ENCODE measurements at places on chromosomes 13 and 19. TPM values are rescaled to one million over a fixed set of nuclear protein-coding genes. Genes with fewer than 3 reads are reported as not detected.
A peak's percentile ranks its signal among the peaks of the same experiment; 100 is the strongest.

Gene TSKS
- polyA plus RNA-seq: 0.15 TPM

Gene CGB1
- not detected for polyA plus RNA-seq

Gene FGF22
- polyA plus RNA-seq: 0.24 TPM

Gene TMIGD2
- 3.5 TPM for polyA plus RNA-seq

Gene FCHO1
- 2.5 TPM for polyA plus RNA-seq

DNA sequence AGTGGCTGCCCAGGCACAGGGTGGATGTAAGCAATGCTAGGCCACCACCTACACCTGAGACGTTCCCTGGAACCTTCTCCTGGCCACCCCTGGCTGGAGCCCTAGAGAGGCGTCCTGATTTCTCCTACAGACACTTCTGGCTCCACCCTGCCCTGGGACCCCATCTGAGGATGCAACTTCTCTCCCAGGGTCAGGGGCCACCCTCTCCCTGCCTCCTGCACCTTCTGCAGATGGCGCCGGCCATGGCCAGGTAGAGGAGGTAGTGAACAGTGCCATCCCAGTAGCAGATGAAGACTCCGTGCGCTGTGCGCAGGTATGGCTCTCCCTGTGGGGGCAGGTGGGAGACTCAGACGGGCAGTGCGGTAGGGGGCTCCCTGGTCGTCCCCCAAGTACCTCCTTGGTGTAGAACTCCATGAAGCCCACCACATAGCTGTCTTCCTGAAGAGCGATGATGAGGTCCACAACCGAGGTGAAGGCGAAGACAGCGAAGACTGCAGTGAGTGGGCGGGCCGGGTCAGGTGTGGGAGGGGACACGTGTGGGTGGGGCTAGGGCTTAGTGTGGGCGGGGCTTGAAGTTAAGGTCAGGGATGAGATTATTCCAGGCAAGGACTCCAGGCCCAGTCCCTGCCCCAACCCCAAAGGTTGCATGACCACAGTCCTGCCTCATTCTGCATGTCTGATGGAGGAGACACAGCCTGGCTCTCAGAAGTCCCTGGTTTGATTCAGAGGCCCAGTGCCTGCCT is 3.0 kb downstream of the TM6SF2 start:
- peaks cover 7% of the 10 kb centered on the region for H3K36me3 ChIP-seq
- peaks cover 31% of the 10 kb centered on the region for H3K4me1 ChIP-seq
- no peak overlapping the region for H3K4me3 ChIP-seq
- no peak for DNase-seq
- H3K27ac ChIP-seq: no peak overlapping the region

GRCh38 chr13:59982631-59983382 is 180.9 kb downstream of the DIAPH3 start:
- H3K36me3 ChIP-seq: no peaks in the 10 kb centered on the region
- no peak overlapping the region for H3K27ac ChIP-seq
- H3K4me1 ChIP-seq: no peaks in the 10 kb centered on the region
- no peak overlapping the region for H3K4me3 ChIP-seq

DNA sequence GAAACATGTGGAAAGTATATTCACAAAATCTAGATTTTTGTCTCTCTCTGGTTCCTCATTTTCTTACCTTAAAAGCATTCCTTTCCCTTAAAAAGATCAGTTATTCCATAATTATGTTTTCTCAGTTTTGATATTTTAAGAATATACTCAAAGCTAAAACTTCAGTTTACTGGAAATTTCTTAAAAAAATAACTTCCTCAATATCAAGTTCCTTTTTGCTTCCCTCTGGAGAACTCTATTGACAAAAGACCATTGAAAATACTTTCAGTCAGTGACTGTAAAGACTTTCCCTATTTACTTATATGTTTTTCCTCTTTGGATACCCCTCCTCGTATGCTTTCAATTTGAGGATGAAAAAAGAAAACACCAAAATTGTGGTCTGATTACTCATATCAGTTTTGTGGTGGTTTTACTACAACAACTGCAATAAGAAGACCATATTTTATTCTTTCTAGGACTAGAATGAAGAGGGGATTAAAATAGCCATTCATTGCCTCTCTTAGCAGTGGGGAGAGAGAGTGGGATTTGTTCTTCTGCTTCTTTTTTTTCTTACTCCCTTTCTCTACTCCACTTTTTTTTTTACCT is 113.2 kb downstream of the ESD start:
- no peak overlapping the region for H3K27ac ChIP-seq
- peaks cover 20% of the 10 kb centered on the region for H3K4me1 ChIP-seq
- peaks cover 10% of the 10 kb centered on the region for H3K36me3 ChIP-seq
- no peak overlapping the region for H3K4me3 ChIP-seq
- DNase-seq: no peak
- H3K27me3 ChIP-seq: no peaks in the 10 kb centered on the region

- no peak overlapping the region for H3K27ac ChIP-seq
- H3K4me1 ChIP-seq: peaks cover 3% of the 10 kb centered on the region
- no peak for DNase-seq
- peaks cover 14% of the 10 kb centered on the region for H3K27me3 ChIP-seq
- peaks cover 15% of the 10 kb centered on the region for H3K36me3 ChIP-seq
Measured at GRCh38 chr19:38912600-38913514, 871 bp upstream of the CCER2 start.

GRCh38 chr19:5960005-5961001 is 17.6 kb downstream of the RANBP3 start:
- DNase-seq: no peak
- no peak overlapping the region for H3K4me3 ChIP-seq
- peak overlapping the region; percentile 7 for H3K27ac ChIP-seq
- H3K36me3 ChIP-seq: peaks cover 10% of the 10 kb centered on the region

DNA sequence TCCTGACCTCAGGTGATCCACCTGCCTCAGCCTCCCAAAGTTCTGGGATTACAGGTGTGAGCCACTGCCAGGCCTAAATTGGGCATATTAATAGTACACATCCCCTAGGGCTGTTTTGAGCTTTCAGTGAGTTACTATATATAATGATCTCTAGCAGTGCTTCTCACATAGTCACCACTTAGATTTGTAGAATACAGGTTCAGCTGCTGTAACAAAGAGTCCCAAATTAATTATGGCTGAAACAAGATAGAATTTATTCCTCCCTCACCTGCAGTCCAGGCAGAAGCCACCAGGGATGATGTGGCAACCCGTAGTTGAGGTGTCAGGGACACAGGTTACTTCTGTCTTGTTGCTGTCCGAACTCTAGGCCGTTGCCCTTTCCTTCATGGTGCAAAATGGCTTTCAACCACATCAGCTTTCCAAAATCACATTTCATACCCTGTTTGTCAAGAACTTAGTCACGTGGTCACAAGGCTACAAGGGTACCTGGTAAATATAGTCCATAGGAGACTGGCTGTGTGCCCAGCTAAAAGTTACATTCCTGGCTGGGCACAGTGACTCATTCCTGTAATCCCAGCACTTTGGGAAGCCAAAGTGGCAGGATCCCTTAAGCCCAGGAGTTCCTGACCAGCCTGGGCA is 2.9 kb downstream of the PROSER3 start:
- no peak overlapping the region for H3K4me3 ChIP-seq
- peaks cover 19% of the 10 kb centered on the region for H3K4me1 ChIP-seq
- H3K27me3 ChIP-seq: peaks cover 14% of the 10 kb centered on the region
- H3K27ac ChIP-seq: no peak overlapping the region
- no peak for DNase-seq

DNA sequence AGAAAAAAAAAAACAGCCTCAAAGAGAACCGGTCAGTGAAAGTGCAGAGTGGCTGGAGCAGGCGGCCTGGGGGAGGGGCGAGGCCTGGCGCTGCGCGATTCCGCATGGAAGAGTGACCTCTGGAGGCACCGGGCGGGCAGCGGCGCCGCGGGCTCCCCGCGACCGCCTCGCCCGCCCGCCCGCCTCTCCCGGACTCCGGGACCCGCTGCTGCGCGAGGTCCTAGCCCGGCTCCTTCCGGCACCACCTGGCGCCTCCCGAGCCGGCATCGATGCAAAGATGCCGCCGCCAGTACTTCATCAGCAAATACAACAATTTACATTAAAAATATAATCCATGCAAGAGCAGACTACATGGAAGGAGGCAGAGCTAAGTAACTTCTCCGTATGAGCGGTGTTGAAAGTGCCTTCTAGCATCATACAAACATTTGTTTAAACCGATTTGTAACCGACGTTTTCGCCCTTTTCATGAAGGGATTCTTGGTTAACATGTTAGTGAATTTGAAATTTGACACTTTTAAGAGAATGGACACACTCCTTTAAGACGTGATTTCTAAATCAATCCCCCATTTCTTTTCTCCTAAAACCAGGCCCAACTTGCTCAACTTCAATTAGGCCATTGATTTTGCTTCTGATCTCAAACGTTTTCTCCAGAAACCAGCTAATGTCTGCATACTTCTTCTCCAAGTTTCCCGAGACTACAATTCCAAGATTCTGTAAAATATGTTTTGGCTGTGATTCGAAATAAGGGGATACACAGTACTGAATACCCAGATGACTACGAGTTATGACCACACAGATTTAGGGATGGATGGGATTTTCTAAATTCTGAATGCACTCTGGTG is 2.1 kb downstream of the EFNB2 start:
- no peaks in the 10 kb centered on the region for H3K27me3 ChIP-seq
- peaks cover 24% of the 10 kb centered on the region for H3K4me1 ChIP-seq
- peak; percentile 69 for DNase-seq
- H3K36me3 ChIP-seq: no peaks in the 10 kb centered on the region
- H3K4me3 ChIP-seq: peak overlapping the region; percentile 79
- peak overlapping the region; percentile 68 for H3K27ac ChIP-seq

DNA sequence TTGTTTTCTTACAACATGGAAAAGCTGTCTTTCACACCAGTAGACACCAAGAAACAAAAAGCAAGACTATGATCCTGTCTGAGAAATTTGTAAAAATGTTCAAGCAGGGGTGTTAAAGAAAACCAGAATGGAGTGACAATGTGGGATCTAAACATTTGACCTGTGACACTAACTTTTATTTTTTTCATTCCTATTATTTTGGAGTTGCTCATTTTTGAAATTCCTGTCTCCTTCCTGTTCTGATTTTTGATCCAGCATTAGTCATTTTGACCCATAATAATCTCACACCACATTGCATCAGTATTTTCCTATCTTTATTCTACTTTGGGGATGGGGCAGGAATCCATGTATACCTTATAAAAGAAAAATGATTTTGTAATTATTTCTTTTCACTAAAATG is 164.2 kb downstream of the DLEU7 start:
- H3K27ac ChIP-seq: no peak overlapping the region
- no peaks in the 10 kb centered on the region for H3K36me3 ChIP-seq
- DNase-seq: no peak
- no peaks in the 10 kb centered on the region for H3K27me3 ChIP-seq
- peaks cover 11% of the 10 kb centered on the region for H3K4me1 ChIP-seq
- H3K4me3 ChIP-seq: no peak overlapping the region

DNA sequence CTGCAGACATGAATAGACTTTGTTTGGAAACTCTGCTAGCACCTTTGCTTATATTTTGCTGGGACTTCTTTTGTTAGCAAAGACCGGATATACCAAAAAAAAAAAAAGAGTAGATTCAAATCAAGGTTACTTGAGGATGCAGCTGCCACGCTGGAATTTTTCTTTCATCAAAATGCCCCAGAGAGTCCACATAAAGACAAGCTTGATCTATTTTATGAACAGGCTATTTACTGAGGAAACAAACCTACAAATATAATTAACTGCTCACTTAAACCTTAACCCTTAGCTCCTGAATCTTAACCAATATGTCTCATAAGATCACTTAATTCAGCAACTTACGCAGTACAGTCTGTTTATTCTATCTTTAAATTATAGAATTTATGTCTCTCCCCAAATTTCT is 27.1 kb upstream of the DOCK9 start:
- H3K27ac ChIP-seq: no peak overlapping the region
- no peak for DNase-seq
- H3K36me3 ChIP-seq: no peaks in the 10 kb centered on the region
- H3K27me3 ChIP-seq: no peaks in the 10 kb centered on the region

GRCh38 chr13:101486708-101487437 is 34.4 kb downstream of the ITGBL1 start:
- no peaks in the 10 kb centered on the region for H3K36me3 ChIP-seq
- H3K27me3 ChIP-seq: no peaks in the 10 kb centered on the region
- no peaks in the 10 kb centered on the region for H3K4me1 ChIP-seq
- H3K27ac ChIP-seq: no peak overlapping the region
- no peak overlapping the region for H3K4me3 ChIP-seq

DNA sequence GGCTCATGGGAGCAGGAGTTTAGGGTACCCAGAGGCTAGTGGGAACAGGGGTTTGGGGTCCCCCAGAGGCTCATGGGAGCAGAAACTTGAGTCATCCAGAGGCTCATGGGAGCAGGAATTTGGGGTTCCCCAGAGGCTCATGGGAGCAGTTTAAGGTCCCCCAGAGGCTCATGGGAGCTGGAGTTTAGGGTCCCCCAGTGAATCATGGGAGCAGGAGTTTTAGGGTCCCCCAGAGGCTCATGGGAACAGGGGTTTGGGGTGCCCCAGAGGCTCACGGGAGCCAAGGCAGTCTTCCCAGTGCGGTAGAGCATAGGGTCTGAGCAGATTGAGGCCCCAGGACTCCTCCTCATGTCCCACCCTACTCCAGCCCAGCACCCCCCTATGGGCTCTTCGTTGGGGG is 8.6 kb upstream of the FLT3LG start:
- no peaks in the 10 kb centered on the region for H3K27me3 ChIP-seq
- no peak overlapping the region for H3K27ac ChIP-seq
- H3K36me3 ChIP-seq: peaks cover 64% of the 10 kb centered on the region
- no peak for DNase-seq

DNA sequence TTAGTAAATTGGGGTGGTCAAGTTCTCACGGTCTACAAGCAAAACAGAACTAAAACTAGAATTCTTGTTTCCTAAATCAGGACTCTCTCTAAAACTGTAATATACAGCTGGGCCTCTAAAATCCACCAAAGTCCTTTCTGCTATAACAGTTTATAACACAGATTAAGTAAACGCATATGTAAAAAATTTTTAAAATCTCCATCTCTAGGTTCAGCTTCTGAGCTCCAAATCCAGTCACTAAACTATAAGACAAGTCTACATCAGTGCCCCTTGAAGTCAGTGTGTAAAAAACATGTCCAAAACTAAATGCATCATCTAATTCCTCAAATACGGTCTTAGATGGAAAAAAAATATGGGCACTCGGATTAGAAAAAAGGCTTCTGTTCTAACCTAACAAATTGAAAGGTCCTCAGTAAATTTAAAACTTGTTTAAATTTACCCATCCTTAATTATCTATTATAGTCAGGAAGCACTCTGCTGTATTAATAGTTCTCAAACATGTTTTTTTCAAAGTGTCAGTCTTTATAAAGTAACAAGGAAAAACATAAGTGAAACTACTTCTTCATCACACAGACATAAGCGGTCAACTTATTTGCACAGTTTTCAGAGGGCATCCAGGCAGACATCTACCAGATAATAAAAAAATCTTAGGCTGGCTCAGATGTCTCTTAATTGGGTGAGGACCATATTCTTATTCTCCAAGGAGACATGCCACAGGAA is 33.6 kb downstream of the ELF1 start:
- H3K4me3 ChIP-seq: no peak overlapping the region
- H3K36me3 ChIP-seq: no peaks in the 10 kb centered on the region
- DNase-seq: no peak
- no peaks in the 10 kb centered on the region for H3K27me3 ChIP-seq

DNA sequence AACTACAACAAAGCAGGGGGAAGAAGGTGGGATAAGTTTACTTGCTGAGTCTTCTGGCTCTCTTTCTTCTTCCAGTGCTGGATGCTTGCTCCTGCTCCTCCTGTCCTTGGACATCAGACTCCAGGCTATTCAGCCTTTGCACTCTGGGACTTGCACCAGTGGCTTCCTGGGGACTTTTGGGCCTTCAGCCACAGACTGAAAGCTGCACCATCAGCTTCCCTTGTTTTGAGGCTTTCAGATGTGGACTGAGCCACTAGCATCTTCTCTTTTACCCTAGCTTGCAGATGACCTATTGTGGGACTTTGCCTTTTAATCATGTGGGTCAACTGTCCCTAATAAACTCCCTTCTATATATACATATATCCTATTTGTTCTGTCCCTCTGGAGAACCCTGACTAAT is 173.0 kb upstream of the UFM1 start:
- H3K27ac ChIP-seq: no peak overlapping the region
- no peaks in the 10 kb centered on the region for H3K4me1 ChIP-seq
- no peaks in the 10 kb centered on the region for H3K36me3 ChIP-seq
- no peak overlapping the region for H3K4me3 ChIP-seq
